ENCODE measurements at places on chromosomes 6 and 20. TPM values are rescaled to one million over a fixed set of nuclear protein-coding genes. Genes with fewer than 3 reads are reported as not detected.

Gene ARHGAP40
- not detected for total RNA-seq

Gene WDR46
- 70.7 TPM for total RNA-seq

Gene EYS
- total RNA-seq: not detected

Gene CEP85L
- 57.6 TPM for total RNA-seq

Gene SLC17A2
- not detected for total RNA-seq

Gene DBNDD2
- total RNA-seq: 22.5 TPM

Gene APMAP
- total RNA-seq: 47.3 TPM

Gene PRDM1
- 108 TPM for total RNA-seq

Gene MCHR2
- not detected for total RNA-seq

Gene IL22RA2
- 0.59 TPM for total RNA-seq

Gene RAMACL
- 0.22 TPM for total RNA-seq

Gene ZNF184
- 11.3 TPM for total RNA-seq

Gene VSX1
- not detected for total RNA-seq

Gene RIPPLY2
- not detected for total RNA-seq

Gene PHF3
- 51.8 TPM for total RNA-seq

Gene ANGPT4
- not detected for total RNA-seq

Gene EFCAB8
- total RNA-seq: 0.73 TPM

Gene TLDC2
- not detected for total RNA-seq

Gene TSBP1
- not detected for total RNA-seq

Gene MATN4
- 6.7 TPM for total RNA-seq
